Stimulated activated CD4-positive, alpha-beta T cell treated with anti-CD3 and anti-CD28 coated beads, Interleukin-4, amount 100 ng/mL, for 48 hours (primary cell): ENCODE measurements at places on chromosomes 4 and X.

GRCh38 chr4:102321260-102321995 lies 23.9 kb downstream of the SLC39A8 start:
- no peak for DNase-seq

DNA sequence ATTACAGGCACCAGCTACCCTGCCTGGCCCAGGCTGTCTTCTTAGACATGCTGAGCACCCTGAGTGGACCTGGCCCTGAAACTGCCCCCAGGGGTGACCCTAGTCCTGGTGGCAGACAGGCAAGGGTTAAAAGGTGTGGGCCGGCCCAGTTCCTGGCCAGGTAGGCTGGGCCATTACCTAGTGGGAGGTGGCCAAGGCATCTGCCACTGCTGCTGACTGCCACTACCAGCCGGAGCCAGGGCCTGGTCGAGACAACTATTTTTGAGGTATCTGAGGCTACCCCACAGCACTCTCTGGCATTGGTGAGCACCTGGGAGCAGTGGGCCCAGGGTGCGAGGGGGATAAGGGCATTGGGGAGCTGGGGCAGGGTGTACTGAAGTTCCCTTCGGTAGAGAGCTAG lies at the start of gene CCDC120:
TSS of gene CCDC120 (plus strand) at position 206 of the 400 bp plus-strand sequence. CDS start 3,043 bp downstream, outside the sequence.
- DNase-seq: no peak

DNA sequence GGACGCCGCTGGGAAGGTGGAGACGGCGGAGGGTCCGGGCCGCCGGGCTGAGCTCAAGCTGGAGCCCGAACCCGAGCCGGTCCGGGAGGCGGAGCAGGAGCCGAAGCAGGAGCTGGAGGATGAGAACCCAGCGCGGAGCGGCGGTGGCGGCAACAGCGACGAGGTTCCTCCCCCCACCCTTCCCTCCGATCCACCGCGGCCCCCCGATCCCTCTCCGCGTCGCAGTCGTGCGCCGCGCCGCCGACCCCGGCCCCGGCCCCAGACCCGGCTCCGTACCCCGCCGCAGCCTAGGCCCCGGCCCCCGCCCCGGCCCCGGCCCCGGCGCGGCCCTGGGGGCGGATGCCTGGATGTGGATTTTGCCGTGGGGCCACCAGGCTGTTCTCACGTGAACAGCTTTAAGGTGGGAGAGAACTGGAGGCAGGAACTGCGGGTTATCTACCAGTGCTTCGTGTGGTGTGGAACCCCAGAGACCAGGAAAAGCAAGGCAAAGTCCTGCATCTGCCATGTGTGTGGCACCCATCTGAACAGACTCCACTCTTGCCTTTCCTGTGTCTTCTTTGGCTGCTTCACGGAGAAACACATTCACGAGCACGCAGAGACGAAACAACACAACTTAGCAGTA lies 483 bp downstream of the USP27X start:
- no peak for DNase-seq

- DNase-seq: no peak
Measured at GRCh38 chrX:101693476-101693875, 33.8 kb upstream of the ARMCX2 start.

GRCh38 chrX:41875142-41875541 lies 48.2 kb downstream of the CASK start:
- DNase-seq: no peak

DNA sequence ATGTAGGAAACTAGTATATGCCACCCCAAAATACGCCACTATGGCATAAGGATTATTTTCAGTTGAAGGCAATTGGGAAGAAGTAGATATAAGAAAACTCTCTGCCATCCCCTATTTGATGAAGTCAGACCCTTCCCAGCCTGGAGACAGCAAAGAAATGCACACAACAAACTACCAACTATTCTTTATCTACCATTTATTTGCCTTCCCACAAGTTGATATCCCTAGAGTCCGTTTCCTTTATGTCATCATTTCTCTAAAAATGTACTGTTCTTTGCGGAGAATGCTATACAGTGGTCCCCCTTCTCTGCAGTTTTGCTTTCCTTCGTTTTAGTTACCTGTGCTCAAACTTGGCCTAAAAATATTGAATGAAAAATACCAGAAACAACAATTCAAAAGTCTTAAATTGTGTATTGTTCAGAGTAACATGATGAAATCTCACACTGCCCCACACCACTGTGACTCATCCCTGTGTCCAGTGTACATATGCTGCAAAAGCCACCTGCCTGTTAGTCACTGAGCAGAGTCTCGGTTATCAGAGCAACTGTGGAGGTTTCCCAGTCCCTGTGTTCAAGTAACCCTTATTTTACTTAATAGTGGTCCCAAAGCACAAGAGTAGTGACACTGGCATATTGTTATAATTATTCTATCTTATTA lies 152.3 kb downstream of the WDFY3 start:
- no peak for DNase-seq

DNA sequence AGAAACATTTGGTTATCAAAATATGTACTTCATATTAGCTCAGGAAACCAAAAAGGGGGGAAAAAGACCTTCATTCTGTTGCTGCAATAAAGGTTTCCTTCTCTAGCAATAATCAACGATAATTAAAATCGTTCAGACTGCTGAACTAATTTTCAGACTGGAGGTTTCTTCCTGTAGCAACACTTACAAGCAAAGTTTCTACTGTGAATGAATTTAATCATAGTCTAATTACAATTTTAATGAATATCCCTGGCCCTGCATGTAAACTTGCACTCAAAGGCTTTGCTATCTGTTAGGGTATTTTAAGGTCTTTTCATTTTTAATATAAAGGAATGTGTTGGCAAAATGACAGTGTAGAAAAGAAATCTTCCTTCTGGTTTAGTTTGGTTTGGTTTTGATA lies 265.2 kb downstream of the QDPR start:
- DNase-seq: no peak

DNA sequence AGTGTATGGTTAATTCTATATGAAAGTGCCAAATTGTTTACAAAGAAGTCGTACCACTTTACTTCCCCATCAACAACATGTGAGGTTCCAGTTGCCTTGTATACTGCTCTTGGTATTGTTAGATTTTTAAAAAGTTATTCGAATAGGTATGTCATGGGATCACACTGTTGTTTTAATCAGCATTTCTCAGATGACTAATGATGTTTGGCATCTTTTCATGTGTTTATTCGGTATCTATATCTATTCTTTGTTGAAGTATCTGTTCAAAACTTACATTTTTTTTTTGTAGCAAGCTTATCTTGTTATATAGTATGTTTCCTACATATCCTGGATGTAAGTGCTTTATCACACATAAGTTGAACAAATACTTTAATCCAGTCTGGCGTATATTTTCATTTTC lies 99.4 kb upstream of the MAB21L2 start:
- no peak for DNase-seq

DNA sequence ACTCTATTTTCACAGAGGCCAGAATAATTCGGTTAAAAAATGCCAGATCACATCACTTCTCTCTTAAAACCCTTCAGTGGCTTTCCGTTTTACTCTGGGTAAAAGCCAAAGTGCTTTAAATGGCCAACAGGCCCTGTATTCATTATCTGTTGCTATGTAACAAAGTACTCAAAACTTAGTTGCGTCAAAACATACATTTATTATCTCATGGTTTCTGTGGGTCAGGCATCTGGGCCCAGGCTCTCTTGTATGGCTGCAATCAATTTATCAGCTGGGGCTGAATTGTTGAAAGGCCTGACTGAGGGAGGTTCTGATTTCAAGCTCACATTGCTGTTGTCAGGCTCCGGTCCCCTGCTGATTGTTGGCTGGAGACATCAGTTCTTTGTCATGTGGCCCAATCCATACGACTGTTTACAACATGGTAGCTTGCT lies 72.7 kb upstream of the H2AZ1 start:
- DNase-seq: no peak

- DNase-seq: no peak
Measured at GRCh38 chrX:17621566-17622270, 115.6 kb upstream of the SCML1 start.

- no peak for DNase-seq
Measured at GRCh38 chr4:30720021-30720660, at the start of gene PCDH7. Gene PCDH7, plus strand, starts transcription at chr4:30720369. Its CDS starts 1,054 bp downstream, at chr4:30721423.

- no peak for DNase-seq
Measured at GRCh38 chr4:92100975-92101374, 202.8 kb upstream of the GRID2 start.

GRCh38 chr4:8320386-8320750 lies 50.8 kb downstream of the HTRA3 start:
- DNase-seq: no peak

DNA sequence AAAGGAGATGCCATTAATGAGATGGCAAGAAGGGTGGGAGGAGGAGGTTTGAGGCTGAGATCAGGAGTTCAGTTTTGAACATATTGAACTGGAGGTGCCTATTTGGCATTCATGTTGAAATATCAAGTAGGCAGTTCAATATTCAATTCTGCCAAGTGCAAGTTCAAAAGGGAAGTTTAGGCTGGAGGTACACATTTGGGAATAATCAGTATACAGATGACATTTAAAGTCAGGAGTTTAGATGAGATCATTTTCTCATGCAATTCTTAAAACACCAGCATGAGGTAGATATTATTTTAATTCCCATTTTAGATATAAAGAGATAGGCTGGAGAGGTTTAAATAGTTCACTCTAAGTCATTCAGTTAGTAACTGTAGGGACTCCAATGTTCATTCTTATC lies 26.1 kb downstream of the COQ2 start:
- DNase-seq: no peak

DNA sequence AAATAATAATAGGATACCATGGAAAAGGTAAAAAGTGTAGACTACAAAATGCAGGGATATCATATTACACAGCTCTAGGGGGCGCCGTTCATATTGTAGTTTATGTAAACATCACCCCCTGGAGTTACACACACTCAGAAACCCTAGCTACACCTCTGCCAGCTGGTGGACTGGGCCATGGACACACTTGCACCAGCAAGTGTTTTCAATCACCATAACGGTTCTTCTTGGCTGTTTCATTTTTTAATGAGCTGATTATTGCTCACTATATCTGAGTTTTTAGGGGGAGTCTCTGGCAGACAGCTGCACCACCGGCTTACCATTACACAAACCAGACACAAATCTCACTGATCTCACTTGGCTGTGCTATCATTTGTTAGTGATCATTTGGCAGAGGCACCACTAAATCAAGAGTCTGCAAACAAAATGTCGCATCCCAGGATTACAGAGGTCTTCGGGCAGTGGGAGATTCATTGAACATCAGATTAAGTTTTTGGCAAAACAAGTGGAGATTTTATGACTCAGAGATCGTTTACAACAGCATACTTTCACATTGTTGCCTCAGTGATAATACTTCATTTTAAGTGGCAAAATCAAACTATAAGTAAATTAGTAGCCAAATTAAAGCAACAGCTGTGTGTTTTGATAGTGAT lies 185.7 kb downstream of the UNC5C start:
- no peak for DNase-seq

- DNase-seq: no peak
Measured at GRCh38 chr4:159435561-159436023, 332.7 kb downstream of the RAPGEF2 start.

- no peak for DNase-seq
Measured at GRCh38 chrX:57595381-57595811, 3.6 kb downstream of the ZXDB start.

- no peak for DNase-seq
Measured at GRCh38 chr4:78656968-78657445, 105.4 kb downstream of the ANXA3 start.

DNA sequence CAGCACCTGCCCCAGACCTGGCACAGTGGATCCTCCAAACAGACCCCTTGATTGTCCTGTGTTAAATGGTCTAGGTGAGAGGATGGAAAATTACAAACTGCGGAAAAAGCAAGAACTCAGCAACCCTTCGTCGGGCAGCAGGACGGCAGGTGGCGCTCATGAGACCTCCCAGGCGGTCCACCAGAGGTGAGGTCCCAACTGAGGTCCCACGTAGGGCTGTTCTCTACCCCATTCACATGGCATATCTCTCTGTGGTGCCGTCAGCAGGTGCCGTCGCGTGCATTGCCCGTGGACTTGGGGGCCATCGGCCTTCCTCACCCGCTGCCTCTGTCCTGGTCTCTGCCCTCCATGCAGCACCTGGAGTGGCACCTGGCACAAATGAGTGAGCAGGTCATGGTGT lies 88.2 kb downstream of the CRMP1 start:
- DNase-seq: no peak

DNA sequence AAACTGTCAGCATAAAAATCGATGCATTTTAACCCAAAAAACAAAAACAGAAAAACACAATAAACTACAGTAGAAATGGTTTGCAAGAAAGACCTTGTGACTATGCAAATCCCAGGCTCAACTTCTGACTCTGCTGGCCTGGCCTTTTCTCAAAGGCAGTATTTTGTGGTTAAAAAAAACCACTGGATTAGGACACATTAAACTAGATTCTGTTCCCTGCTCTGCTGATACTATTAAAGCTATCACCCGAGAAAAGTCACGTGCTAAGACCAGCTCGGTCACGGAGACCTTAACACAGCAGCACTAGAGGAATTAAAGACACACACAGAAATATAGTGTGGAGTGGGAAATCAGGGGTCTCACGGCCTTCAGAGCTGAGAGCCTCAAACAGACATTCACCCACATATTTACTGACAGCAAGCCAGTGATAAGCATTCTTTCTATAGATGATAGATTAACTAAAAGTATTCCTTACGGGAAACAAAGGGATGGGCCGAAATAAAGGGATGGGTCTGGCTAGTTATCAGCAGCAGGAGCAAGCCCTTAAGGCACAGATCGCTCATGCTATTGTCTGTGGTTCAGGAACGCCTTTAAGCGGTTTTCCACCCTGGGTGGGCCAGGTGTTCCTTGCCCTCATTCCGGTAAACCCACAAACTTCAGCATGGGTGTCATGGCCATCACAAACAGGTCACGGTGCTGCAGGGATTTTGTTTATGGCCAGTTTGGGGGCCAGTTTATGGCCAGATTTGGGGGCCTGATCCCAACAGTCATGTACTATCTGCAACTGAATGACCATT lies 16.1 kb downstream of the CBR4 start:
- DNase-seq: no peak

DNA sequence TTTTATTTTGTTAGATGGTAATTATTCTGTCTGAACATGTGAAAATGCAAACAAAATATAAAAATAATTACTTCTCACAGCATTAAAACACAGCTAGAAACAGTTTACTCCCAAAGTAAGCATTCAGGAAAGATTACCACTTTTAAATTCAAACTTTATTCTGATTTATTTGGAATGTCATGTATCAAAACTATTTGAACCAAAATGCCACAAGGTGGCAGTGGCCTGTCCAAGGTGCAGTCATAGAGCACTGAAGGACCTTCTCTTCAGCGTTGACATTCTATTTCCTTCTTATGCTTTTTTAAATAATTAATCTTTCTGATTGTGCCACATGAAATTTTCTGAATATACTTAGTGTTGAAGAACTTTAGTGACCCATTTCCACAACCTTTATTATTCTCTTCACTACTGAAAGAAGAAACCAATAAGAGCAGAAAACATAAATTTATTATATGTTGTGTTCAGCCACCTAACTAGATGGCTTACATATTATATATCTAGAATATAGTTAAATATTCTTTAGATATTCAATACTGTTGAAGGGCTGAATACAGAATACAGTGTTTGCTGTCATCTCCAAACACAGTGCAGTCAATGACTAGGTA lies 283.6 kb downstream of the CFAP299 start:
- no peak for DNase-seq

GRCh38 chrX:70422851-70423341 lies at the start of gene GDPD2:
Gene GDPD2, plus strand, starts transcription at chrX:70423314. Its CDS starts 1,671 bp downstream, at chrX:70424985.
- DNase-seq: no peak

- no peak for DNase-seq
Measured at GRCh38 chrX:152897222-152898131, at the start of gene ZNF185. Gene ZNF185, plus strand, starts transcription at chrX:152898067. Its CDS starts 16,423 bp downstream, at chrX:152914490.

GRCh38 chr4:173647902-173648301 lies 117.9 kb upstream of the HAND2 start:
- DNase-seq: no peak

GRCh38 chr4:104491481-104492182 lies 3.1 kb downstream of the CXXC4 start:
- DNase-seq: no peak

GRCh38 chr4:76722838-76723237 lies 175.1 kb downstream of the SOWAHB start:
- DNase-seq: no peak
